Uterus (tissue), 4 donors: ENCODE measurements at places on chromosomes 7 and 10. TPM values are rescaled to one million over a fixed set of nuclear protein-coding genes. Genes with fewer than 3 reads are reported as not detected.

HGF gene
- 29.4 TPM for total RNA-seq

DNA sequence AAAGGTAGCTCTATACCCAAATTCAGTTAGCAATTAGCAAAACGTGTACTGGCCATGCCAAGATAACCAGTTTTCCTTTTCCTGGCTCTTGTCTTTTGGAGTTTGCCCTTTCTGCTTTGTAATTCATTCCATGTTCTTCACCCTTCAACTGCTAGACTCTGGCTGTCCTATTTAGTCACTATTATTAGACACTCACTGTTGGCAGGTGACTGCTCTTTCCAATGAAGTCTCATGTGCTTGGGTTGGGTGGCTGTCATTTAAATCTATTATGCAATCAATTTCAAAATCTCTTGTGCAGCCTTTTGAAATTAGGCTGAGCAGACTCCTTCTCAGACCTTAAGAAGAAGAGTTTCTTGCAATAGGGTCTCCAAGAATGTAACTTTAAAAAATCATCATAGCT, 266.5 kb downstream of the GPR158 start:
- DNase-seq = no peak

SPDYE1 gene
- not detected for total RNA-seq

- DNase-seq = no peak
Observed at GRCh38 chr7:77989981-77990566, 191.5 kb downstream of the PHTF2 start.

GRCh38 chr7:15854841-15855524, 168.5 kb upstream of the MEOX2 start:
- no peak for DNase-seq

ANXA8L1 gene
- total RNA-seq = not detected

PHKG1 gene
- 4.7 TPM for total RNA-seq

PNLIP gene
- total RNA-seq = not detected

DNA sequence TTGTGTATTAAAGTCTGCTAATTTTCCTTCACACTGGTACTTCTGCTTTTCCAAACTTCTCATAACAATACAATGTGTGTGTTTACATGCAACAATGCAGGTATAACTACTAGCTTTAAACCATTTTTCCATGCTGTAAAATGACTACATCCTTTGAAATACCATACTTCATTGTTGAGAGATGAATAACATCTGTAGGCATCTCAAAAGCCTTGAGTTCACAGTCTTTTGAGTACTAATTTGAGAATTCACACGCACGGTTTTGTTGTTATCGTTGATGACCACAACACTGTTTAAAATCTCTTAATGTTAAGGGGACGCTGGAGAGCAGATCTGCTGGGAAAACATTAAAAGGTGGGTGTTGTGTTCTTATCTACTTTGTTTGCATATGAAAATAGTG, 37.4 kb downstream of the SEMA3A start:
- DNase-seq = no peak

TWIST1 gene
- total RNA-seq = 8.5 TPM

- peak; percentile 52 for DNase-seq
Observed at GRCh38 chr7:120996333-120996987, 7.9 kb downstream of the CPED1 start.

OR13A1 gene
- not detected for total RNA-seq

- no peak for DNase-seq
Observed at GRCh38 chr10:132714096-132714985, 71.6 kb downstream of the NKX6-2 start.

- no peak for DNase-seq
Observed at GRCh38 chr7:66169616-66170015, 35.5 kb upstream of the TPST1 start.

DNA sequence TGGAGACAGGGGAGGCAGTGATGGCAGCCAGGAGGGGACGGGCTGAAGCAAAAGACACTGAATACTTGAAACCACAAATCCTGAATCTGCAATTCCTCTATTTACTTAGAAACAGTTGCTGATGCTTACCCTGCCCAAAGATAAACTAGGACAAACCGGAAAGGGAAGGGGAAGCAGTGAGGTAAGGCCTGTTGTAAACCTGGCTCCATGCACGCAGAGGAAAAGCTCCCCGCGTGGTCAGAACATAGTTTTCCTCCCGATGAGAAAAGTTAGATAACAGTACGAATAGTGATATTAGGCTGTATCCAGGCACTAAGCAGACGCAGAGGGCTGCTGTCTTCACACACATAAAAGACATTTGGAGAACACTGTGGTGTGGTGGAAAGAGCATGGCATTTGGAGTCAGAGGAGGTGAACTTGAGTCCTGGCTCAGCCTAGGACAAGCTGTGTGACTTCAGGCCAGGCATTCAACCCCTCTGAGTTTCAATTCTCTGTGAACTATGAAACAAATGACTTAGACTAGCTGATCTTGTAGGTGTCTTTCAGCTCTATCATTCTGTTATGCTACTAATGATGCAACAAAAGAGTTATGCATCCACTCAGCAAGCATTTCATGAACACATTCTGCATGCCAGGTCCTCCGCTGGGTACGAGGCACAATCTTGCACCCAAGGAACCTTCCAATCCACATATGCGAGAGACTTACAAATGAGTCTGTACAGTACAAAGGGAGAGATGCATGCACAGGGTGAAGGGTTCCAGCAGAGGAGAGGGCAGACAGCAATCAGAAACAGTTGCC, 80.9 kb downstream of the SORBS1 start:
- peak; percentile 64 for DNase-seq

CCT6A gene
- 249 TPM for total RNA-seq

GRCh38 chr10:3278771-3279170, 106.2 kb upstream of the PITRM1 start:
- DNase-seq = no peak

GRCh38 chr7:29847496-29847895, 41.2 kb downstream of the WIPF3 start:
- DNase-seq = no peak

- no peak for DNase-seq
Observed at GRCh38 chr10:55813451-55814170, 547.4 kb downstream of the ZWINT start.

DNA sequence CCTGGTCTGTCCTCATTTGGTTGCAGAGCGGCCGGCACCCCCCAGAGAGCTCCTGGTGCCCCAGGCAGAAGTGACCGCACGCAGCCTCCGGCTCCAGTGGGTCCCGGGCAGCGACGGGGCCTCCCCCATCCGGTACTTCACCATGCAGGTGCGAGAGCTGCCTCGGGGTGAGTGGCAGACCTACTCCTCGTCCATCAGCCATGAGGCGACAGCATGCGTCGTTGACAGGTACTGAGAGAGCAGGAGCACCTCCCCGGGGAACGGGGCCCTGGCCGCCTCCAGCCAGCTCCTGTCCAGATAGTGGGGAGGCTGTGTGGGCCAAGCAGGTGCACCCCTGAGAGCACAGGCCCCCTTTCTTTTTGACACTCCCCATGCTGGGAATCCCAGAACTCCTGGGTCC, 532.9 kb upstream of the FOXK1 start:
- no peak for DNase-seq

ANKRD1 gene
- not detected for total RNA-seq
